ENCODE measurements at places on chromosomes 12 and 14.

- DNase-seq = no peak
Measured at GRCh38 chr12:16763901-16764300, 157.9 kb upstream of the LMO3 start.

GRCh38 chr14:95291859-95292542 lies 27.7 kb downstream of the CLMN start:
- peak; percentile 81 for DNase-seq

GRCh38 chr14:50057331-50057730 lies 59.0 kb downstream of the VCPKMT start:
- DNase-seq = no peak

DNA sequence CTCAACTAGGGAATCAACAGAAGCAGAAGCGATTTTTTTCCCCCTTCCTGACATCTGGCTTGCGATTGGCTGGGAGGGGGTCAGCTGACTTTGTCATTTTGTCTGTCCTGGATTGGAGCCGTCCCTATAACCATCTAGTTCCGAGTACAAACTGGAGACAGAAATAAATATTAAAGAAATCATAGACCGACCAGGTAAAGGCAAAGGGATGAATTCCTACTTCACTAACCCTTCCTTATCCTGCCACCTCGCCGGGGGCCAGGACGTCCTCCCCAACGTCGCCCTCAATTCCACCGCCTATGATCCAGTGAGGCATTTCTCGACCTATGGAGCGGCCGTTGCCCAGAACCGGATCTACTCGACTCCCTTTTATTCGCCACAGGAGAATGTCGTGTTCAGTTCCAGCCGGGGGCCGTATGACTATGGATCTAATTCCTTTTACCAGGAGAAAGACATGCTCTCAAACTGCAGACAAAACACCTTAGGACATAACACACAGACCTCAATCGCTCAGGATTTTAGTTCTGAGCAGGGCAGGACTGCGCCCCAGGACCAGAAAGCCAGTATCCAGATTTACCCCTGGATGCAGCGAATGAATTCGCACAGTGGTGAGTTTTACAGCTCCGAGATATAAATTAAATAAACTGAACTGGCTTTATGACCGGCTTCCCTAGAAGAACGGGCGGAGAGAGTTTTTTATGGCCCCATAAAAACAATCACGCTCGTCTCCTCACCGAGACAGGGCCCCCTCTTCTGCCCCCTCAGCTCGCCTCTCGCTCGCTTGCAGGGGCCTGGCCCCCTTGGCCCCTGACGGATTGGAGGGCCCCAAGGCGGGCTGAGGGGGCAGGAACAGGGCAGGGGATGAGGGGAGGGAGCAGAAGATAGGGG lies at the start of gene HOXC6:
TSS of gene HOXC6 (plus strand) at position 127 of the 888 bp plus-strand sequence. CDS start at position 209, 82 bp downstream.
- DNase-seq = no peak

DNA sequence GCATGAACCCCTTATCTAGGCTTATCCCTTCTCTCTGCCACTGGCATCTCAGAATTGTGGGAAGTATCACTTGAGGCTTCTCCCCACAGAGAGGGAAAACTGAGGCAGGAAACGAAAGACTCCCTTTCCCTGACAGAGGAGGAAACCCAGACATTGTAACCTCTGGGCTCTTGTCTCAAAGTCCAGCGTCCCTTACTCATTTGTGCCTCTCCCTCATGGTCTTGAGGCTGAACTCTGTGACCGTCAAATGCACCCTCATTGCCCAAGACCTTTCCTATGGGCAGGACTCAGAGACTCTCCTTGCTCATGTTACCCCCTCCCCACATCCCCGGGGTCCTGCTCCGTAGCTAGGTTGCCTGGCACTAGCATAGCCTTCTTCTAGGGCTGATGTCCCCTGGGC lies 3.8 kb downstream of the CACNB3 start:
- no peak for DNase-seq

GRCh38 chr12:54723379-54724256 lies 75.5 kb upstream of the DCD start:
- no peak for DNase-seq

DNA sequence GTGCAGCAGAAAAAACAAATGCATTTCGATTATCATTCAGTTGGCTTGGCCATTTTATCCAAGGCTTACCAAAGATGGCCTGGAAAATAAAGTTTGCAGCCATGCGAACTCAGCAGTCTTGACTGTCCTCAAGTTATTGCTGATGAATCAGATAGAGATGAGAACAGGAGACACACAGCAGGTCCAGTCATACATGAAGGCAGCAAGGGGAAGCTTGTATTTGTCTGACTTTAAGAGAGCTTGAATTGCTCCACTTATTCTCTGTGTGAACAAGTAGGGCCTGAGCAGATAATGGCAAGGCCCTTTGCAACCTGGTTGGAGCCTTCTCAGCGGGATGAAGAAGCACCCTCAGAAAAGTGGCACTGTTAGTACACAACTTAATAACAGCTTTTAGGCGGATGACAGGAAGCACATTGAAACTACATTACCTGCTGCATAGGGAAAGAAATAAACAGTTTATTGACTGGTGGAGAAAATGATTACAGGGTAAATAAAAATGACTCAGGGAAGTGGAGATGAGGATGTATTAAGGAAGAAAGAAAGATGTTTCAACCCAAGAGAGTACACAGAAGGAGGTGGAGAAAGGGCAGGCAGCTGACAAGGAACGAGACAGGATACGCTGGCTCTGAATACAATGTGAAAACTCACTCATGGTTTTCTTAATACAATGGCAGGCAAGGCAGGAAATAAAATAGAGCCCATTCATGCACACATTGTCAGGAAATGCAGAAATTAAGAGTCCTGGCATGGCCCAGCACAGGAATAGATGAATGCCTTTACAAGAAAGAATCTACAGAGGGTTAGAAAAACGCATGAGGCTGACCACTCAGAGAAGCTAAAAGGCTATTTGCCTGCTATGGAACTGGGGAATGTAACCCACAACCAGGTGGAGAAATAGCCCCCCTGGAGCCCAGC lies 128.4 kb downstream of the GALC start:
- no peak for DNase-seq

DNA sequence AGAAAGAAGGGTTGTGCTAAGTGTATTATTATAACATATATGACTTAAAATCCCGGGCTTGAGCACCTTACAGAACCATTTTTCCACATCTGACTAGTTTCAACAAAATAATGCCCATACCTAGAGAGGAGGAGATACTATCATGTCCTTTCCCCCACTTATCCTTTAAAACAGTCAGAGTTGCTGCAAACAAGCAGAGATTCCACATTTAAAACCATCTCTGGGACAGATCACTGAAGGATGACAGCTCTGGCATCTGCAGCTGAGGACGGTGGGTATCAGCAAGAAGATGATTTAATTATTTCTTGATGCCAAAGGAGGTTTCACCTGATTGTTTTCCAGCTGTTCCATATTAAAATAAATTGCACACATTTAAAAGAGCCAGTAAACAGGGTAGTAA lies 328.0 kb upstream of the TMTC1 start:
- DNase-seq = no peak

DNA sequence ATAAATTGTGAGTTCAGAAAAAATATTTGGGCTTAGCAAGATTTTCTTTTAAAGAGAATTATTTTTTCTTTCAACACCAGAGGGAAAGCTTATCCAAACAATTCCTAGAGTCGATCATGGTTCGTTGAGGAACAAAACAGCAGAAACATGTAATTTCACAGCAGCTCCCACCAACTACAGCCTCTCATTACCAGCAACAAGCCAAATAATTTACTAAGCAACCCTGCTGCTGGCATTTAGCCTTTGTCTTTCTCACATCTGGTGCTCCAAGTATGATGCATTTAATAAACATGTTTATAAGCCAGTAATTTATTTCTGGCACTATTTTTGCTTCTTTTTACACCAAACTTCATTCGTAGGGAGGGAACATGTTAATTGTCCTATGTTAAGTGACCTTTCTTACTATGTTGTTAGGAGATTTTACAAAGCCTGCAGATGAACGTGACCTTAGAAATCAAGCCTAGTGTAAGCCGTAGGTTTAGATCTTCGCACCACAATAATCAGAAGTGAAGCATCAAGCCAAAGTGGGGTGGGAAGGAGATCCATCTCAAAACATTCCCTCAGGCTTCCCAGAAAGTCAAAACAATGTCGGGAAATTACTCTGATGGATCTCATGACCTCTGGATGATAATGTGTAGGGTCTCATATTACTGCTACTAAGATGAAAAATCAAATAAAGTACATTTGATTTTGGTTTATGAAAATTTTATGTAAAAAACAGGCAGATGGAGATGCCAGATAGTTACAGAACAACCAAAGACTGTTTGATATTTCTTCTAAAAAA lies 128.4 kb downstream of the RPAP3 start:
- DNase-seq = no peak

DNA sequence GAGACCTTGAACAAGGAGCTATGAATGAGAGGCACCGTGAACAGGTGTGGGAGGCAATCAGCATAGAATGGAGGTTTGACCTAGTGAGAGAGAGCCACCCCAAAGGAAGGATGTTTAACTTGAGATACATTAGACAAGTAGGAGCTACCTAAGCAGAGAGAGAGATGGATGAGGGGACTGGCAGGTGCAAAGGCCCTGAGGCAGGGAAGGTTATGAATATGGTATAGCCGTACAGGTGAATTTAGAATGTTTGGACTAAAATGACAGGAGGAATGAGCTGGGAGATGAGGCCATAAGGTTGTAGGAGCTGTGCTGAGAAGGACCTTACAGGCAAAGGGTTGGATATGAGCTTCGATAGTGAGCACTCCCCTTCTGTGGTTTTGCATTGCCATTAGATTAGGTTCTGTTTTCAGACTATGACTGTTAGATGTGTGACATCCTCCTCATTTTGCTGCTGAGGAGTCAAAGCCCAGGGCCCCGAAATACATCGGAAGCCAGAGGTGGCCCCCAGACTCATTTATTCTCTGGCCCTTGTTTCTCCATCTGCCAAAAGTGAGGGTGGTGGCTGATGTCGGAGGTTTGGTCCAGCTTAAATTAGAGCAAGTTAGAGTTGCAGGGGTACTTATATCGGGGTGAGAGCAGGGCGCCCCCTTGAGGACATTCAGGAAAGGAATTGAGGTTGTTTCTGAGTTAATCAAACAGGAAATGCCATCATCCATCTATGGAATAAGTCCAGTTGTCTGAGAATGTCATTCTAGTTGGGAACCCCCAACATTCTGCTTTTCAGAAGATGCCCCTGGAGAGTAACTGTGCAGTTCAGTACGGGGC lies 29.4 kb downstream of the SLC24A4 start:
- DNase-seq = peak; percentile 54
